T-helper 9 cell (primary cell): ENCODE measurements at places on chromosomes 11 and 22.

GRCh38 chr11:115585361-115586024 is 81.3 kb upstream of the CADM1 start:
- DNase-seq, result no peak

DNA sequence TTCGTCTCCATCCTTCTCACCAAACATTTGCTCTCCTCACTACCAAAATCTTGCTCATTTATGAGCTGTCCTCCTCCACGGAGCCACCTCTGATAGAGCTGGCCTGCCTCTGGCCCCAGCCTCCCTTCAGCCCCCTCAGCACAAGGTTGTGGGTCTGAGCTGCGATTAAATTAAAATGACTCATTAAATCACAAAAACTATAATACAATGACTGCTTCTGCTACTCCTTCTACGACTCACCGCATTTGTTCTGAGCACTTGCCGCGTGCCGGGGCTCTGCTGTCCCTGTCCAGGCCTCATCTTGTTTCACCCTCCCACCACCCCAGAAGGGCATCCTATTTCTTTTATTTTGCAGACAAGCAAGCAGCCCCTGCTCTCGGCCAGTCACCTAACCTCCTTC is 49.2 kb upstream of the TIMP3 start:
- DNase-seq, result no peak

DNA sequence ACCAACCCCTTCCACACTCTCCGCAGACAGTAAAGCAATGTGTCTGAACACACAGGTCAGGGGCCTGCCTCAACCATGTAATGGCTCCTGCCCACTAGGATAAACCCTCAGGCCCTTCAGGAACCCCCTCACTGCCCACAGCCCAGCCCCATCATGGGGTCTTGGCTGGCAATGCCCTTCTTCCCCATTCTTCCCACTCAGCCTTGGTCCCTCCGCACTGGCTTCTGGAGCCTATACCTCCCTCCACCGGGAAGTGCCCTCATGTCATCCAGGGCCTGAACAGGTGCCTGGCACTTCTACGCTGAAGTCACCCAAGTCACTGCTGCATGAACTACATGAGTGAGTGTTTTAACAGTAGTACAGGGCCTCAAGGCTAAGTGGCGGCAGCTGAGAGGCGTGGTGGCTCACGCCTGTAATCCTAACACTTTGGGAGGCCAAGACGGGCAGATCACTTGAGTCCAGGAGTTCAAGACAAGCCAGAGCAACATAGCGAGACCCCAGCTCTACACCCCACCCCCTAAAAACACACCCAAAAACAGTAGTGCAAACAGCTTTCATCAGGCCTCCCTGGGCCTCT is 74.8 kb upstream of the PITPNB start:
- no peak for DNase-seq

DNA sequence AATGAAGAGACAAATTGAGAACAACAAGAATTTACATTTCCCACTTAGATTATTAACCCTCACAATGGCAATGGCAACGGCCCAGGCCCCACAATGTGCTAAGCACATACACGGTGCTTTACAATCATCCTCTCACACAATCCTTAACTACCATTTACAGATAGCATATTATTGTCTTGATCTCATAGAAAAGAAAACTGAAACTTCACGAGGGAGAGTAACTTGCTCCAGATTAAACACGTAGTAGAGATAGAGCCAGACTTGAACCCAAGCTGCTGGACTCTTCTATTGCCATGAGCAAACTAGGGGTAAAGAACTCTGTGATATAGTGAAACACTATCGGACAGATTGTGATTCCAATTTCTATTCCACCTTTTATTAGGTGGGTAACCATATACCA is 665.1 kb downstream of the DLG2 start:
- no peak for DNase-seq

GRCh38 chr22:27680636-27681035 is 120.9 kb downstream of the MN1 start:
- DNase-seq, result no peak

- no peak for DNase-seq
Observed at GRCh38 chr11:8301622-8302021, 37.9 kb upstream of the LMO1 start.

- no peak for DNase-seq
Observed at GRCh38 chr11:70472240-70472639, 73.9 kb downstream of the CTTN start.

- DNase-seq, result no peak
Observed at GRCh38 chr11:117978991-117979390, 7.2 kb upstream of the IL10RA start.

GRCh38 chr11:31805037-31805628 is 6.0 kb downstream of the PAX6 start:
- no peak for DNase-seq

DNA sequence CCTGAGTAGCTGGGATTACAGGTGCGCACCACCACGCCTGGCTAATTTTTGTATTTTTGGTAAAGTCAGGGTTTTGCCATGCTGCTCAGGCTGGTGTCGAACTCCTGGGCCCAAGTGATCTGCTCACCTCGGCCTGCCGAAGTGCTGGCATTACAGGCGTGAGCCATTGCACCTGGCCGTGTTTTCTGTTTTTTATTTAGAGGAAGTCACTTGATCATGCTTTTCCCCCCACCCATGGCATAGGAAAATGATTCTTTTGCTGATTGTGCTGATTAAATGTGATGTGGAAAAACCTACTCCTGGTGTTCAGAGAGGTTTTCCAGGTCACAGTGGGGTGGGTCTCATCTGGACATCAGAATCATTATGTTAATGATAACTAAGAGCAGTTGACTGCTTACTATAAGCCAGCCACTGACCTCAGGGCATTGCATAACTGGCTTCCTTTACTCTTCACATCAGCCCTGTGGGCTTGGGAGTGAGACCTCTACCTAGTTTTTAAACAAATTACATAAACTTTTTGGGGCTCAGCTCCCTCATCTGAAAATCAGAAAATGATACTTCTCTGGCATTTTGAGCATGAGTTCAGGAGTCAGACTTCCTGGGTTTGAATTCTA is 71.0 kb downstream of the PTPRJ start:
- no peak for DNase-seq

- no peak for DNase-seq
Observed at GRCh38 chr11:63769042-63769713, 603 bp upstream of the ZFTA start.

DNA sequence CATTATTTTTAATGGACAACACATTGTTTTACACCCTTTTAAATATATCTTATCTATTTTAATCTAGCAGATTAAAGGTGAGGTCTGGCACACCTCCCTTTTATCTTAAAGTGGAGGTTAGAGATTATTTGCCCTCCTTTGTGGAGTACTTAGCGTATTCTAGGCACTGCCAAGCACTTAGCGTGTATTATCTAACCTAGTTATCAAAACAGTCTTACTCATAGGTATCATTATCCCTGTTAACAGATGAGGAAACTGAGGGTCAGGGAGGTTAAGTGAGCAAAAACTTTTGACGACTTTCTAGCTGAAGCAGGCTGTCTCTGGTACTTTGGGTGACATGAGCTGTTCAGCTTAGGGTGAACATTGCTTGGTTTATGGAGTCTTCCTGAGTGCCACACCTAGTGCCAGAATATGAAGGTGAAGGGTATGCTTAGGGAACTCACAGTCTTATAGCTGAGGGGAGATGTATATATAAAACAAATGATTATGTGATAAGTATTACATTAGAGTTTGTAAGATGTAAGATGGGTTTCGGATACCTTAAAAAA is 55.0 kb downstream of the ZNRF3 start:
- no peak for DNase-seq

GRCh38 chr11:62431171-62431901 is 12.5 kb downstream of the SCGB1A1 start:
- DNase-seq, result no peak

GRCh38 chr11:77401486-77402217 is 72.2 kb downstream of the PAK1 start:
- DNase-seq, result no peak

- no peak for DNase-seq
Observed at GRCh38 chr11:35413598-35413997, 5.8 kb downstream of the SLC1A2 start.

- no peak for DNase-seq
Observed at GRCh38 chr11:87454241-87454640, 416.5 kb downstream of the TMEM135 start.

- DNase-seq, result no peak
Observed at GRCh38 chr11:66906061-66906733, 49.3 kb downstream of the LRFN4 start.

DNA sequence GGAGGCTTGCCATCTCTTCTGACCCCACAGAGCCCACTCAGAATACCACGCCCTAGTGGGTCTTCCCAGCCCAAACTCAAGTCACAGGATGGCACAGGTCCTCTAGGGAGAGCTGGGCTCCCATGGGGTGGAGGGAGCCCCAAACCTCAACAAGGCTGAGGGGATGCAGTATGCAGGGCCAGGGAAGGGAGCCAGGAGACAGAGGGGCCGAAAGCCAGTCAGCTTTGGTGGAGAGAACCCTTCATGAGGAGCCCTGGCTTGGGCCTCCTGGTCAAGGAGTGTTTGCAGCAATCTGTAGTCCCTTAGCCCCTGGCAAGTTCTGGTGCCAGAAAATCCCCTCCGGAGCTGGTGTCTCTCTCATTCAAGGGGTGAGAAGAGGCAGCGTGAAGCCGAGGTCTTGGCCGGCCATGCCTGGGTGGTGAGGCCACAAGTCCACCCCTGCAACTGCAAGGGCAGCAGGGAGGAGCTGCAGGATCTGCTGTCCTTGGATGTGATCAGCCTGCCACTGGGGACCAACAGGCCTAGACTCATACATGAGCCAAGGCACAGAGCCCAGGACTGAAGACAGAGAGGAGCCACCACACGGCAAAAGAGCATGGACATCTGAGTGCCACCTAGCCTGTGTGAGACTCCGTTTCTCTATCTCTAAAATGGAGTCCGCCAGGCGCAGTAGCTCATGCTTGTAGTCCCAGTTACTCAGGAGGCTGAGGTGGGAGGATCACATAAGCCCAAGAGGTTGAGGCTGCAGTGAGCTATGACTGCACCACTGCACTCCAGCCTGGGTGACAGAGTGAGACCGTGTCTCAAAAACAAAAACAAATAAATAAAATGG is 24.1 kb downstream of the NEAT1 start:
- no peak for DNase-seq

- DNase-seq, result no peak
Observed at GRCh38 chr11:34798985-34799384, 117.2 kb downstream of the APIP start.

DNA sequence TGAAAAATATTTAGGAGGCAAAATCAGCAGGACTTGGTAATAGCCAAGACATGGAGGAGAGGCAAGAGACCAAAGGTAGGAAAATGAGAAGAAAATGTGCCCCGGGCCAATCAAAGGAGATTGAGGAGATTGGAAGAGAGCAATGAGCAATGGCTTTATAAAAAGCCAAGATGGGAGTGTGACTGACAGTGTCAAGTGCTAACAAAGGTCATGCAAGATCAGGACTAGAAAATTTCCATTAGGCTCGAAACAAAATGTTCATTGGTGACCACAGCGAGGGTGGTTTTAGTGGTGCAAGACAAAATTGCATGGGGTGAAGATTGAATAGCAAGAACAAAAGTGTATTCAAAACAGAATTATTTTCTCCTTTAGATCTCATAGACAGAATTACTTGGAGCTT is 45.2 kb upstream of the TBCEL start:
- DNase-seq, result no peak

DNA sequence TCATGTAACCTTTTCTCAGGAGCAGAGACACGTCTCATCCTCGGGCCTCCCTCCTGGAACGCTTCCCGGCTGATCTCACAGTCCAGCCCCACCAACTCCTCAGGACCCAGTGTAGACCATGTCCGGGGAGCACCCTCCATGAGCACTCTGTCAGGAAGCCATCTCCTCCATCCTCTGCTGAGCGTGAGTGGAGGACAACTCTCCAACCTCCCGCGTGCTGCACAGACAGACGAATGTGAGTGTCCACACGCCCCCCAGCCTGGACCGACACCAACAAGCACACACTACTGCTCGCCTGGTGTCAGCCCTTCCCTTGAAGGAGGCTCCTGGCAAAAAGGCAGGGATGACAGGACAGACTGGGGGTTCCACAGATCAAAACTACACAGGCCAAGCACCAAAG is 86.6 kb downstream of the SHANK2 start:
- no peak for DNase-seq
